NCI-H2171 (cell line): ENCODE measurements at places on chromosomes 3 and 15.

DNA sequence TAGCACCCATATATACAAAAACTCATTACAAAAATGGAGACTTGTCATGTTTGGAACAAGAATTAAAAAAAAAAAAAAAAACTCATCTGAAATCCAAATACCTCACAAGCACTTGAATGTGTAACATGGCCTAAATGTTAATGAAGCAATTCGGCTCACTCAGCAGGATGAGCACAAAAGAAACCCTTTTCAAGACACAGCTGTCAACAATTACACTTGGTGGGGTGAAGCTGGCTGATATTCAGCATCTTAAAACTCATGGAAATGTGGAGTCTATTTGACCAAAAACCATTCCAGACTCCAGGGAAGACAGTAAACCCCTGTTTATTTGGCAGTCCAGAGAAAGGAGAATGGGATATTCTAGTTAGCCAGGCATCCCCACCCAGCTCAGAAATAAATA is 205.4 kb upstream of the TSC22D2 start:
- DNase-seq = no peak

GRCh38 chr3:130820976-130821375 is 72.9 kb upstream of the ATP2C1 start:
- DNase-seq = no peak

DNA sequence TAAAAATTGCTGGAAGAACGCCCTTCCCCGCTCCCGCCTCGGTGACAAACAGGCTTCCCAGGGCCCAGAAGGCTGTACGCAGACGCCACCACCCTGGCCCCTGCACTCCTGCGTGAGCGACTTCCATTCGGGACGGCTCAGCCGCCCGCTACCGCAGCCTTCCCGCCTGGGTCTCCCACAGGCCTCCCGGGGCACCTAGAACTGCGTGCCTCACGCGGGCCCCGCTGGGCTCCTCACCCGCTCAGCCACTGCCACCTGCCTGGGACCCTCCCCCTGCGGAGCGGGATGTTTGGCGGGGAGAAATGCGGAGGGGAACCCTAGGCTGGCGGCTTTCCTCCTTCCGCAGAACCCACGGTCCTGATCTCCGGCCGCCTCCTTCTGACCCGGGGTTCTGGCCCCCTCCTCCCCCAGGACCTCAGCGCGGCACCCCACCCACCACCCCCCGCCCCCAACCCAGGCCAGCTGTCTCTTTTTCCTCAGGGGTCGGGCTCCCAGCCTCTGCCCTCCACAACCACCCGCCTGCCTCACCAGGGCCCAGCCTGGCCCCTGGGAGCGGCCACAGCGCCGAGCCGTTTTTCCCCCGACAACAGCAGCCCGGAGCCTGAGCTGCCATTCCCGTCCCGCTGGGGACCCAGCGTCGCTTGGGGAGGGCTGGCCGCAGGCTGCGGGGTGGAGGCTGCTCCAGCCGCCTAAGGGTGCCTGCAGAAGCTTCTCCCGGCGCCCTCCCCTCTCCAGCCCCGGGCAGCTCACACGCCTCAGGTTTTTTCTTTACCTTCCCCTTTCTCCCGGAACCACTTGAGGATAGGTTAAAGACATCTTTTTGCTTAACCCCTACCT is 27.6 kb upstream of the RAB7A start:
- no peak for DNase-seq

DNA sequence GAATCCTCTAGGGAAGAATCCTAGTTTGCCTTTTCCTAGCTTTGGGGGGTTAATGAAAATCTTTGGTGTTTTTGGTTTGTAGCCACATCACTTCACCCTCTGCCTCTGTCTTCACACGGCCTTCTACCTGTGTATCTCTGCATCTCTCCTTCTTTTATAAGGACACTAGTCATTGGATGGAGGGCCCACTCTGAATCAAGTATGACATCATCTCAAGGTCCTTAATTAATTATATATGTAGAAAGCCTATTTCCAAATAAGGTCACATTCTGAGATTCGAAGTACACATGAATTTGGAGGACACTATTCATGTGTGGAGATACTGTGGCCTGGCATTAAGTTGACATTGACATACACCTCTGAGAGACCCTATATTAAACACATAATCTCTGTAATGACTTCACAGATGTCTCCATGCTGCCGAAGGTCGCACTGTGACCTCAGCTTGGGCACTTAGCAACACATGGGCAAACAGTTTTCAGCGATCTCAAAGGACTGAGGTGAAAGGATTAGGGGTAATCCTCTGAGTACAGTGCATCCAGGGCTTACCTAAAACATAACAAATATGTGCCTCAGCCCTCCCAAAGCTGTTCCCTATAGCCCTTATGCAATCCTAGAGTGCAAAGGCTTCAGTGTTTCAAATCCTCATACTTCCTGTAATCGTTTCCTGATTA is 446.0 kb downstream of the FGF12 start:
- DNase-seq = no peak

GRCh38 chr3:44827196-44827595 is 34.5 kb upstream of the TMEM42 start:
- no peak for DNase-seq

DNA sequence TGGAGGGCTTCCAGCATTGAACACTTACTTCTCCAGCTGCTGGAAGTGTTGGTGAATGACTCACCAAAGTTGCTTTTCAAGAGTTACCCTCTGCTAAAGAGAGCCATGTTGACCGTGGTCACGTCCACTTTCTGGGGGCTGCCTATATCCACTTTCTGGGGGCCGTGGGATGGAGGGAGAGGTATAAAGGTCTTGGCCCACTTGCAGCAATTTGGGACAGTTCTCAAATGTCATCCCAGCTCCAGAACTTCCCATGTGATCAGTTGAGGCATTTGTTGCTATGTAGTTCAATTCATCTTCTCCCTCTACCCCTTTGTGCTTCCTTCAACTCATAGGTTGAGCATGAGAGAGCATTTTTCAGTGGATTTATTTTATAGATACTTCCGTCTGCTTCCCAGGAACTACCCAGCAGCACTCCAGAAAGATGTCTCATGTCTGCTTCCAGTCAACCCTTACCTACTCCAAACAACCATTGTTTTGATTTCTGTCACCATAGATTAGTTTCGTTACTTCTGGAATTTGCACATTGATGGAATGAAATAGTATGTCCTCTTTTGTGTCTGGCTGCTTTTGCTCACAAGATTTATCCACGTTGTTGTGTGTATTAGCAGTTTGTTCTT is 130.6 kb downstream of the TCF12 start:
- no peak for DNase-seq

GRCh38 chr3:184008161-184008560 is 9.5 kb downstream of the ABCC5 start:
- no peak for DNase-seq
